ENCODE measurements at places on chromosomes 6 and 20.
A peak's percentile ranks its signal among the peaks of the same experiment; 100 is the strongest.

DNA sequence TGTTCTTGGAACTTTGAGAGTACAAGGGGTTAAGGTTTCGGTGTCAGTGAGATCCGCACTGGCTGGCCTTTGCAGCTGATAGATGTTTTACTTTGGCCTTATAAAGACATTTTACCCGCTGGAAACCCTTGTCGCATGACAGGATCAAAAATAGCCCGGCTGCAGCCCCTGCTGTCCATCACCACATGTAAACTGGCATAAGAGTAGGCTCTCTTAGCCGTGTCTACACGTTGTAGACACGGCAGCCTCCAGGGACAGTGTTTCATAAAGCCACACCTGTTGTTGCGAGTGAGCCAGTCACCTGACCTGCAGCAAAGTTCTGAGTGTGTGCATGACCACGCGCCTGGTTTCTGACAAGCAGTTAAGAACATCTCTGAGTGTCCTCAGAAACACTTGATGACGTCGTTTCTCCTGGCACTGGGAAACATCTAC is 8.5 kb downstream of the RBM24 start:
- no peak for DNase-seq

DNA sequence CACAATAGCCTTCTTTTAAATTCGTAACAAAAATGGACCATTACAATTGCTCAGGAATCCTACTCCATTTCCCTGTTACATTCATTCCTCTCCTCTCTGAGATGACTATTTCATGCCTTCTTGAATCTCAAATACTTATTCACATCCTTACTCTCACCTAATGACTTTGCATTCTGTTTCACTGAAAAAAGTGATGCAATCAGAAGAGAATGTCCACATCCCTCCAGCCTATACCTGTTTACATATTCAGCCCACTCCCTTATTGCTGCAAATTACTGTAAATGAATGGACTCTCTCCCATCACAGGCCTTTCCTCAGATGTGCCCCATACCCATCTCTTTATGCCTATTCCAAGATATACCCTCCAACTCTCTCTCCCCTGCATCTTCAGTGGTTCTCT is 8.6 kb downstream of the TAAR1 start:
- DNase-seq, result no peak

- DNase-seq, result no peak
Measured at GRCh38 chr6:168280899-168281245, 38.7 kb downstream of the DACT2 start.

- DNase-seq, result no peak
Measured at GRCh38 chr6:5090603-5091002, 5.5 kb downstream of the PPP1R3G start.

DNA sequence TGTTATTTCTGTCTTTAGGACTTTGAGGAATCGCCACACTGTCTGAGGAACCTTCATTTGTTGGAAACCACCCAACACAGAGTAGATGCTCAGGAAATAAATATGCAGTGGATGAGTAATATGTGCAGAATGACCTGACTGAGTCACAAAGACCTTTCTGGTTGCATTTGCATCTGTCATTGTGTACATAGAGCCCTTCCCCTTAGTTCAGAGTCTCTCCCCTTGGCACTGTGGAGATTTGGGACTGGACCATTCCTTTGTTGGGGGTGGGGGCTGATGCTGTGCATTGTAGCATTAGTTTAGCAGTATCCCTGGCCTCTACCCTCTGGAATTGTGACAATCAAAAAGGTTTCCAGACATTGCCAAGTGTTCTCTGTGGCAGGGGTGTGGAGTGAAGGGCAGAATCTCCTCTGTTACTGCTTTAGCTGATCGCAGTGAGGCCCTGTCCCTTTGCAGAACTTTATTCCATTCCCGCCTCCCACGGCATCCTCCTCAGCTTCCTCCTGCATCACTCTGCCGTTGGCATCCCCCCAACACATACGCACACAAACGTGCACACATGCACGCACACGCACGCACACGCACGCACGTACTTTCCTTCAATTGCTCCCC is 64.5 kb downstream of the EYA2 start:
- DNase-seq, result no peak

DNA sequence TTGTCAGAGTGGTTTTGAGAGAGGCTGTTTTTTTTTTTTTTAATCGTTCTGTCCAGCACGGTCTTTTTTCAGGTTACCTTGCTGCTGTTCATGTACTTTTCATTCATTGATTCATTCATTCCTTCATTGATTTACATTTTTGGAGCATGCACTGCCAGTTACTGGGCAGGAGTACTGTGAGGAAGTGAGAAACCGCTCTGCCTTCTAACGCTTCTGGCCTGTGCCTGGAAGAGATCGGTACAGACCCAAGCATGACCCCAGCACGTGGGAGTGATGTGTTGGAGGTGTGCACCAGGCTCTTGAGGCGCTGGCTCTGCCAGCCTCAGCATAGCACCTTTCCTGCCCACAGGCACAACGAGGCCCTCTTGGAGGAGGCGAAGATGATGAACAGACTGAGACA is 9.1 kb downstream of the RIPK1 start:
- no peak for DNase-seq

- DNase-seq, result no peak
Measured at GRCh38 chr20:5602346-5602745, 147.9 kb upstream of the SHLD1 start.

DNA sequence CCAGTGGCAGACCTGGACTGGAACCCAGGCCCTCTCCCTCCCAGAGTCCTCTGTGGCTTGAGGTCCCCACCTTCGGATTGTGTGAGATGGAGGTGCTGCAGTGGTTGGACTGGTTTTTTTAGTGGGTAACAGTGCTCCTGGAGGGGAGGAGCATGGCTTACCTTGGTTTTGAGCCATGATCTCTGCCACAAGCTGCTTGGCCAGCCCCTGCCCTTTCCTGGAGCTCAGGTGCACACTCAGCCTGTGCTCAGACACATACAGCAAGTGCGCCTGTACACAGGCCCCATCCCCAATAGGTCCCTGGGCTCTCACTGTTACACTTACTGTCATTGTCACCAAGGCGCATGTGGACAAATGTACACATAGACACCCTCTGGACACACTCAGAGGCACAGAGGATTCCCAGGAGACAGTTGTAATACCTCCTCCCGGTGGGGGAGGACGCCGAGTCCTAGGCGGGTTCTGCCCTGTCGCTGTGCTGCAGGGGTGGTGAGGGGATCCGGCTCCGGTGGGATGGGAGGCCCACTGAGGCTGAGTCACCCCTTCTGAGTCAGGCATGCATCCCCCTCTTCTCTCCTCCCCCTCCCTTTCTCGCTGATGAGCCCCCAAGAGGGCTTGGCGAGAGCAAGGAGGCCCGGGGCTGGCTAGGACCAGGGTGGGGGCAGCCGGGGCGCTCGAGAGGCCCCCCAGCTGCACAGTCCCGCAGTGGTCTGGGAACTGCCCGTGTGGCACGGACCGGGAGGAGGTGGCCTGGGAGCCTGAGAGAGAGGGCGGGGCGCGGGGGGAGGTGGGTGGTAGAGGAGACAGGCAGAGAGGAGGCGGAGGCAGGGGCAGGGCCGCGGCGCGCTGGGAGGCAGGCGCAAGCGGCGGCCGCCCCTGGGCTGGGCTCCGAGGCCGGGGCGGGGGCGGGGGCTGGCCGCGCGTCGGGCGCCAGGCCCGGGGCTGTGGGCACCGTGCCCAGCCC is 522 bp upstream of the EPB41L1 start:
- DNase-seq, result peak; percentile 82

DNA sequence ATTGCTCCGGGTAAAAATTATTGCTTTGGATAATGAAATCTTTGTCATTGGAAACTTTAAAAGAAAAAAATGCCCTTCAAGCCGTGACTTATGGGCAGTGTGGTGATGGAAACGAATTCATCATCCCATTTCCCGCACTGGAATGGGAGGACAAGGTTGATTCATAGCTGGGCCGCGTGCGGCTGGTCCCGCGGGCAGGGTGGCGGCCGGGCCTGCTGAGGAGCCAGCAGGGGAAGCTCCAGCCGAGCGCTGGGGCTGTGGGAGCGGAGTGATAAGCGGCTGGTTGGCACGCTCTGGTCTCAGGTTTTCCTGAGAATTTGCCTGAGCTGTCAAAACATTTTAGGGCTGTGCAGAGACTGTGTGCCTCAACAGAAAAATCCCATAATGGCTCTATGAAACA is 351.7 kb downstream of the CDC5L start:
- no peak for DNase-seq

GRCh38 chr20:58148891-58149290 is 79.6 kb downstream of the ANKRD60 start:
- DNase-seq, result no peak

DNA sequence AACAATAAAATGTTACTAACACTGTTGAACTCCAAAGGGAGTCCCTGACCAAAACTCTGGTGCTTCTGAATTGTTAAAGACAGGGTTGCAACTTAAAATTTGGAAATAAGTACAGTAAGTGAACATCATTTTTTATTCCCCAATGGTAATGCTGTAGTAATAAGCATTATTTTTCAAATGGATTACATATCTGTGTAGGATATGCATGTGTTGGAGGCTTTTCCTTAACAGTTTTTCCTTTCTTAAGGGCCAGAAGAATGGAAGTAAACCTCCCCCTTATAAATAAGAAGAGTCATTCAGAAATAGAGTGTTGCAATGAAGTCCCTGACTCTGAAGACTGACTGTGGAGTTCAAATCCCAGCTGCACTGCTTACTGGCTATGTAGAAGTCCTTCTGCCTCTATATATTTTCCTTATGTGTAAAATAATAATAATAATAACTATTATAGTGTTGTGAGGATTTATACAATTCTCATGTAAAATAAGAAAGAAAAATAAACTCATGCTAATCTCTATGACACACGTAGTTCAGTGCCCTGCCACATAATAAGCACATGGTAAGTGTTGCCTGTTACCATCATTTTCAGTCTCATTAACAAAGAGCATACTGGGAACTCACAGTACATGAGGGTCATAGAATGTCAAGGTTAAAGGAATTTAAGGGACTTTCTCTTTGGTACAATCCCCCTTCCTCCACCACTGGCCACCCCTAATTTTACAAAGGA is 129.8 kb upstream of the SMLR1 start:
- no peak for DNase-seq

- no peak for DNase-seq
Measured at GRCh38 chr6:167917551-167918154, 79.8 kb upstream of the KIF25 start.

DNA sequence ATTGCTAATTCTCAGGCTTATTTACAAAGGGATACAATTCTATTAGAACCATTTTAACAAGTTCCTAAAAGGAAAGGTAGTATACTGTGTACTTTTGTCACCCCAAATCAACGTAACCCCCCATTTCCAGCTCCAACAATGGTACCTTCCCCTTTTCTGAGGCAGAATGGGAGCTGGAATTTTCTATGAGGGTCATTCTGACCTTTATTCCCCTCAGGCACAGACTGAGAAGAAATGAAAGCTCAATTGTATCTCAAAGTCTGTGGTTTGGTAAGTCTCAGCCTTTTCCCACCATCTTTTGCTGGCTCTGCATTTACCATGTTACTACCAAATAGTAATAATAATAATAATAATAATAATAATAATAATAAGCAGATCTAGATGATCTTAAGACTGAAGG is 571.0 kb downstream of the RNF144B start:
- DNase-seq, result no peak

- no peak for DNase-seq
Measured at GRCh38 chr6:129029778-129030177, 146.8 kb downstream of the LAMA2 start.

- DNase-seq, result no peak
Measured at GRCh38 chr6:111689946-111690345, 84.3 kb upstream of the TRAF3IP2 start.

GRCh38 chr6:142286088-142286409 is 15.8 kb upstream of the ADGRG6 start:
- no peak for DNase-seq

GRCh38 chr6:43189776-43190304 is 7.8 kb downstream of the CUL9 start:
- no peak for DNase-seq

- no peak for DNase-seq
Measured at GRCh38 chr6:163886428-163886827, 471.9 kb downstream of the QKI start.

GRCh38 chr6:104170401-104170800 is 689.3 kb downstream of the HACE1 start:
- DNase-seq, result no peak

DNA sequence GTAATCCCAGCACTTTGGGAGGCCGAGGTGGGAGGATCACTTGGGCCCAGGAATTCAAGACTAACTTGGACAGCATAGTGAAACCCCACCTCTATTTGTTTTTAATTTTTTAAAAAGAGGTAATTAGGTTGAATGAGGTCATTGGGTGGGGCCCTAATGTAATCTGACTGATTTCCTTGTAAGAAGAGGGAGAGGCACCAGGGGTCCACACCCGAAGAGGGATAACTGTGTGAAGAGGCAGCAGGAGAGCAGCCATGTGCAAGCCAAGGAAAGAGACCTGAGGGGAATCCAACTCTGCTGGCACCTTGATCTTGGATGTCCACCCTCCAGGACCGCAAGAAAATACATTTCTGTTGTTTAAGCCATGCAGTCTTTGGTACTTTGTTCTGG is 63.4 kb downstream of the QRSL1 start:
- DNase-seq, result no peak

DNA sequence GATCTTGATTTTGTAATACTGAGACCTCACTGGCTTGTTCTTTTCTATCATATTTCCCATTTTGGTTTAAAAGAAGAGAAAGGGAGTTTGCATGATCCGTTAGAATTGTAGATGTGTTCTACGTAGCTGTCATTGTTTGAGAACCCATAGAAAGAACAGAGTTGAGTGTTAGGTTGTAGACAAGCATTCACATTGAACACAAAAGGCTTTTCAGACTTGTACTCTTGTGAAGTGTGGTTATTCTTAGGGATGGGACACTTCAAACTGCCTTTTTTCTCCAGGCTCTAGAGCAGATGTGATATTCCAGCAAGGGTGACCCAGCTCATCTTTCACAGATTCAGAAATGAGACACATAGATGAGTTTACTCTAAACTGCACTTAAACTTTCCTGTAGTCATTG is 19.9 kb downstream of the FOXO3 start:
- no peak for DNase-seq

DNA sequence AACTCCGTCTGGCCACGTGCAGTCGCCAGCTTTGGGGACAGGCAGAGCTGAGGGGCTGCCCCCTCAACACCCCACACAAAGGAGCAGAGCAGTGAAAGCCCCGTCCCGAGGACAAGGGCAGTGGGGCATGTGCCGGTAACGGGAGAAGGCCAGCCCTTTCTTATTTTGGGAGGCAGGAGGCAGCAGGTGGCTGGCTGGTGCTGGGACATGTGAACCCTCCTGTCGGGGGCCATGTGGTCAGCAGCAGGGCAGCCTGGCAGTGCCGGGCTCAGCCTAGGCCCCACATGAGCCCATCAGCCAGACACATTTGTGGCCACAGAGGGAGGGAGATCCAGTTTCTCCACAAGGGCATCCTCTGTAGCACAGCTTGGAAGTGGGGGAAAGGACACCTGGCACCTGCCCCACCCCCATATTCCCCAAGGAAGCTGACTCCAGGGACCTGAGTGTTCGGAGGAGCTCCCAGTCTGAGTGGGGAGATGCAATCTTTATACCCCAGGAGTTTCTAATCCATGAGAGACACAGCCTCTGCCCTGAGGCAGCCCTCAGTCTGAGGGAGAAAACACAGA is 137.6 kb downstream of the MRPL14 start:
- no peak for DNase-seq
